NCI-H446 (cell line): ENCODE measurements at places on chromosomes 1 and 21.

GRCh38 chr1:172378109-172378760 lies 42.2 kb upstream of the C1orf105 start:
- no peak for DNase-seq

- DNase-seq: no peak
Observed at GRCh38 chr1:226441629-226442028, 33.7 kb upstream of the PARP1 start.

GRCh38 chr1:229478852-229479251 lies 29.3 kb downstream of the NUP133 start:
- DNase-seq: no peak

DNA sequence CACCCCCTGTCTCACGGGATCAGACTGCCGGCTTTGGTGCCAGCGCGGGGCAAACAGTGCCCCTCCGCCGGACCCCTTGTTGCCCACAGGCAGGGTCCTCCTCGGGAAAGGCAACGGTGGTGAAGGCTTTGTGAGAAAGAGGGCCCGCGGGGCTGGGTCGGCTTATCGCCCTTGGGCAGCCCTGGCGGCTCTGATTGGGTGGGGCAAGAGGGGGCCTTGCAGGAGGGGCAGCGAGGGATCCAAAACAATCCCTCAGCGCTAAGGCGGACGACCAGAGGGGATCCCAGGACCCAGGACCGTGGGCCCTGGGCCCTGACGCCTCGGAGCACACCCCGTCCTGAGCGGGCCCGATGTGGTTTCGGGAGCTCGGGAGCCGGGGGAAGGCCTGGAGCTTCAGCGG lies 3.9 kb upstream of the ZNF678 start:
- no peak for DNase-seq

DNA sequence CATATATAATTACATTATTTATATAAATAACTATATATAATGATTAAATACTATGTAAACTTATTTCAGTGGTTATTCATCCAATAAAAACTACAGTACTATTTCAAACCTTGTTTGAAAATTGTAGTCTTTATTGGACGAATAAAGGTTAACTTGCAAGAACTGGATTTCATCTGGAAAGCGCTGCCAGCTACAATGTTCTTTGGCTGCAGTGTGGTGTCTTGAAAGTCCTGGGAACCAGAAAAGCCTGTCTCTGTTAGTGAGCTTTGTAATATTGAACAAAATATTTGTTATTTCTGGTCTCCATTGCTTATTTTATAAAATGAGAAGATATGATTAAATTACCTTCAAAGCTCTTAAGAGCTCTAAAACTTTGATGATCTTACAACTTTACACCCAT lies 763.6 kb downstream of the ADGRL2 start:
- no peak for DNase-seq
